ENCODE measurements at places on chromosomes 11 and 22. TPM values are rescaled to one million over a fixed set of nuclear protein-coding genes. Genes with fewer than 3 reads are reported as not detected.

DNA sequence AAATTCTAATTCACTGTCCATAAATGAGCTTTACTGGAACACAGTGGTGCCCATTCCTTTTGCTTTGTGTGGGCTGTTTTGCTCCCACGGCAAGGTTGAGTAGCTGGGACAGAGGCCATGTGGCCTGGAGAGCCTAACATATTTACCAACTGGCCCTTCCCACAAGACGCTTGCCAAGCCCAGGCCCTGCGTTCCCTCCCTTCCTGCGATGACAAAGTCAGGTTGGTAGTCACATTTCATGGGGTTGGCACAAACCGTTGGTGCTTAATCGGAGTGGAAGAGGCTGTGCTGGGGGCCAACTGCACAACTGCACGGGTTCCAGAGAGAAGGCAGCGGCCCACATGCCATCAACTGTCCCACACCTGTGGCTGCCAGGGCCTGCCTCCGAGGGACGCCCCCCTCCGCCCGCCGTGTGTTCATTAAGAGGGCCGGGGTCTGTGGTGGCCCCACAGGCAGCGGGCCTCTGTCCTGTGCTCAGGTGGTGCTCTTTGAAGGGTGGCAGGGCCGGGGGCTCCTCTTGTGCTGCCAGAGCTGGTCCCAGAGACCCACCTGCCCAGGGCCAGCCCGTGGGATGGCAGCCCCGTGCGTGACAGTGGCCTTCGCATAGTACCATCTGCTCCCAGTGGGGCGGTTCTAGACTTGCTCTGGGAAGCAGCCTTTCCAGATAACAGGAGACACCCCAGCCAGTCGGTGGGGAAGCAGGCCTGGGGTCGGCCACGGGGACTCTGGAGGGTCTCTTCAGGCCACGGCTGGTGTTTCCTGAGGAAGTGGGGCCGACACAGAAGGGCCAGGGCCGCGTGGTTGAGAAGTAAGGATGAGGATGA, 81.5 kb upstream of the CLDN5 start:
- no peak for DNase-seq

DNA sequence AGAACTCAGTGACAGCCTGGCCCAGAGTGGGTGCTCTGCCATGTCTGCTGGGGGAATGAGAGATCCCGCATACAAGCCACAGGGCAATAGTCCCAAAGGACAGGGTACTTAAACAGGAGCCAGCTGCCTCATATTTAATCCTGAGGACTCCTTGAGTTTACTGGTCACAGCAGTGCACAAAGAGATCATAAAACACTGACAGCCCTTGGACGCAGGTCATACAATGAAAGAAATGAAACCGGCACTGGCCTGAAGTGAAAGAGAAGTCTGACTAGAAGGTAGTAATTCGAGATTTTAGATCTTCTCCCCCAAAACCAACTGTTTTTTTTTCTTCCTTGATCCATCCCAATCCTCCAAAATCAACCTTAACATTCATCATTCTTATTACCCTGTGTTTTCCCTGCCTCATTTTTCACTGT, 299.8 kb upstream of the SYN3 start:
- DNase-seq: no peak

DNA sequence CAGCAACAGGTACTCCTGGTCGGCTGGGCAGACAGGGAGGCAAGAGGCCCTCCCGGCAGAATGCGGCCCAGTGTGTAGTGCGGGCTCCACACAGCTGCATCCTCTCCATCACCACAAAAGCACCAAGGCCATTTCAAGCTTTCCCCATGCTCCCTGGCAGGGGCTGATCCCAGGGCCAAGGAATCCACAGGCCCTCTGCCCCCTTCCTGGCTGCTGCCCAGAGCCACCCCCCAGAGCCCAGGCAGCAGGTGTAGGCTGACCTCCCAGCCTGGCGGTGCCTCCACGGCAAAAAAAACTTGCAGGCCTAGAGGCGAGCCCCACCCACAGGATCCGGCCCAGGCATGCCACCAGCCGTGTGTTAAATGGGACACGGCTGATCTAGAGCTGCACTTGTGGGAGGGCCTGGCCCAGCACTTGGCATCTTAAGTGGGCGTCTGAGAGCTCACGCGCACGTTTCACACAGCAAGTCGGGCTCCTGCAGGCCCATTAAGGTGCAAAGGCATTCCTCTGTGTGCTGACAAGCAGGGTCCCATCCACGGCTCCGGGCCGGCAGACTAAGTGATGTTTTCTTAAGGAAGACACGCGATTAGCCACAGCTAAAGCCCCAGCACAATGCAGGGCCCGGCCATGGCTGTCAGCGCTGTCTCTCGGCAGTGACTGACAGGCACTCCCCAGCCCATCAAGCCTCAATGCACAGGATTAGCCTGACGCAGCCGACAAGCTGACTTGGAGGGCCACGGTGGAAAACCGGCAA, 19.8 kb upstream of the GNB1L start:
- DNase-seq: no peak

GRCh38 chr11:22584976-22585375, 40.6 kb downstream of the FANCF start:
- DNase-seq: no peak

DNA sequence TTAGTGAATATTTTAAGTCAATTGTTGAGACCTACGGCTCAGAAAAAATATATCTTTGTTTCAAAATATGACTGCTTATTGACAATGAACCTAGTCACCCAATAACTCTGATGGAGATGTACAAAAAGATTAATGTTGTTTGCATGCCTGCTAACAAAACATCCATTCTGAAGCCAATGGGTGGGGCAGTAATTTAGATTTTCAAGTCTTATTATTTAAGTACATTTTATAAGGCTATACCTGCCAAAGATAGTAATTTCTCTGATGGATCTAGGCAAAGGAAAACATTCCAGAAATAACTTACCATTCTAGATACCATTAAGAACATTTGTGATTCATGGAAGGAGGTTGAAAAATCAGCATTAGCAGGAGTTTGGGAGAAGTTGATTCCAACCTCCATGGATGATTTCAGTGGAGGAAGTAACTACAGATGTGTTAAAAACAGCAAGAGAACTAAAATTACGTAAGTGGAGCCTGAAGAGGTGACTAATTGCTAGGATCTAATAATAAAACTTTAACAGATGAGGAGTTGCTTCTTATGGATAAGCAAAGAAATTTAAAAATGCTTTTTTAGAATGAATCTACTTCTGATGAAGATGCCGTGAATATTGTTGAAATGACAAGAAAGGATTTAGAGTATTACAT, 26.4 kb upstream of the OR8D2 start:
- DNase-seq: no peak

DNA sequence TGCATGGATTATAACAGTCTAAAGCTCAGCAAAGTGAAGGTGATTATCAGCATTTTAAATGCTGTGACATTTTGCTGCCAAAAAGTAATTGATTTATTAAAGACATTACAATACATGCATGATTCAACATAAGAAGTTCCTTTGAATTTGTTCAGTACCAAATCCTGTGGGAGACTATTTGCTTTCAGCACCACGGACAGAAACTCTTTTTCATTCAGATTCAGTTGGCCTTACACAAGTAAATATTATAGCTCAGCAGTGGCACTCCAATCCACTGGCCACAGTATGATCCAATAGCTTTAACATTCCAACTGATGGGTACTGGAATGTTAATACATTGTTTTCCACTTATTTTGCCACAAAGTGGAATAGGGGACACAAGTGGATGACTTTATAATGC, 806.7 kb downstream of the NTM start:
- peak; percentile 70 for DNase-seq

- DNase-seq: no peak
Observed at GRCh38 chr11:108538022-108538424, 39.8 kb upstream of the POGLUT3 start.

DNA sequence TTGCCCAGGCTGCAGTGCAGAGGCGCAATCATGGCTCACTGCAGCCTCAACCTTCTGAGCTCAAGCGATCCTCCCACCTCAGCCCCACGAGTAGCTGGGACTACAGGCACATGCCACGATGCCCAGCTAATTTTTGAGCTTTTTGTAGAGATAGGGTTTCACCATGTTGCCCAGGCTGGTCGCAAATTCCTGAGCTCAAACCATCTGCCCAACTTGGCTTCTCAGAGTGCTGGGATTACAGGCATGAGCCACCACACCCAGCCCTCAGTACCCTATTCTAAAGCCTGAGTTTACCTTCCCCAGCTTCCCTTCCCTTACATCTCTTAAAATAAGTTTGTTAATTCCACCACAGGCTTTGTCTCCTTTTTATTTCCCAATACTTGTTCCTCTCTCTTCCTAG, 59.1 kb downstream of the AMBRA1 start:
- no peak for DNase-seq

GRCh38 chr22:20573176-20573832, 65.9 kb downstream of the MED15 start:
- DNase-seq: peak; percentile 50

- DNase-seq: no peak
Observed at GRCh38 chr22:30248484-30248883, 1.9 kb upstream of the LIF start.

GRCh38 chr11:46478196-46478595, 86.6 kb upstream of the CHRM4 start:
- no peak for DNase-seq

DNA sequence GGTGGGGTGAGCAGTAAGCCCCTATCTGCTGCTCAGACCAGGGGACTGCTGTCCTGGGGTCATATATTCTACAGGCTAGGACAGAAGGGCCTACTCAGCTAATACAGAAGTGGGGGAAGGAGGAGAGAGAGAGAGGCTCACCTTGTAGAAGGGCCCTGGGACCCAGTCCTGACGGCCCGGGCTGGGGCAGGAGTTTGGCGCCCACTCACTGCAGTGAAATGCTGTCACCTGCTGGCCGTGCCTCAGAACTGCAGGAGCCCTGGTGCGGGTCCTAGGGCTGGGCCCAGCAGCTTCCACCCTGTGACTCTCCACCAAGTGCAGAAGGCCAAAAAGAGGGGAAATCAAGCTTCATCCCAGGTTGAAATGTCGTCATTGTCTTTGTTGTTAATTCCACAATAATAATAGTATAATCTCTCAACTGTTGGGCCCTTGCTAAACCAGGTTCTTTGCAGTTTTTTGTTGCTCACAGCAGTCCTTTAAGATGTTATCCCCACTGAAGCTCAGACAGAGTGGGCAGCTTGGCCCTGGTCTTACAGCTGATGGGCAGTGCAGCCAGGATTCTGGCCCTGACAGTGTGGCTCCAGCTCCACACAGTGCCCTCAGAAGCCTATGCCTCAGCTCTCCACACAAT, 29.6 kb downstream of the TRIM29 start:
- DNase-seq: peak; percentile 30

- DNase-seq: no peak
Observed at GRCh38 chr11:94030059-94030458, 8.9 kb downstream of the HEPHL1 start.

DNA sequence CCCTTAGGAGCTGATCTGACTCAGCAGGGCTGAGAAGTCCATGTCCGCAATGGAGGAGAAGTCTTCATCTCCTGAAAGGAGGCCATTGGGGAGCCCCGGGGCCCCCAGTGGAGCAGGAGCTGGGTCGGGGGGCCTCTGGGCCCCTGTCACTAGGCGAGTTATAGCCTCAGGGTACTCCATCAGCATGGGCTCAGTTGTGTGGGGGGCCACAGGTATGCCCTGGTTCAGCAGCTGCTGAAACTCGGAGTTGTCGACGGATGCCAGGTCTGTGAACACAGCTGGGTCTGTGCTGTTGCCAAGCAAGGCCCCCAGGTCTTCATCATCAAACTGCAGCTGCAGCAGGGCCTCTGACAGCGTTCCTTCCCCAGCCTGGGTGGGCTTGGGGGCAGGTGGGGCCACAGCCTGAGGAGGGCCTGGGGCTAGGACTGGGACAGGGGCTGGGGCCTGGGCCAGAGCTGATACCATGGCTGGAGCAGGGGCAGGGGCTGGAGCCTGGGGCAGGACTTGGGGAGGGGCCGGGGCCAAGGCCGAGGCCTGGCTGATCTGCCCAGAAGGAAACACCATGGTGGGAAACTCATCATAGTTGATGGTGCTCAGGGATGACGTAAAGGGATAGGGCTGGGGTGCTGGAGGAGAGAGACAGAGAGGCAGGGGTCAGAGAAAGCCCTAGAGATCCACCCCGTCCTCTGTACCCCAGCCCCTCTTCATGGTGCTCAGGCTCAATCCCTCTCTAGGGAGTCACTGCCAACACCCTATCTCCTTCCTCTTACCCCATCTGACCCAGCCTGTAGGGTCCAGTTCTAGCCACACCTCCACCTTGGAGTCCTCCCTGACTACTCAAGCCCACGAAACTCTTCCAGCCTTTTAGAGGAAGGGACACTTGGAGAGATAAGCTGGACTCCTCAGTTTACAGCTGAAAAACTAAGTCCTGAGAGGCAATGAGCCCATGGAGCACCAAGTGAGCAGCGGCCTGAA, 8.1 kb downstream of the RELA start:
- DNase-seq: no peak

GRCh38 chr22:17998913-17999312, 25.4 kb downstream of the MICAL3 start:
- no peak for DNase-seq

- DNase-seq: peak; percentile 90
Observed at GRCh38 chr22:30802202-30803166, 107.8 kb downstream of the OSBP2 start.

- no peak for DNase-seq
Observed at GRCh38 chr22:47123006-47123826, 360.8 kb downstream of the TBC1D22A start.

DNA sequence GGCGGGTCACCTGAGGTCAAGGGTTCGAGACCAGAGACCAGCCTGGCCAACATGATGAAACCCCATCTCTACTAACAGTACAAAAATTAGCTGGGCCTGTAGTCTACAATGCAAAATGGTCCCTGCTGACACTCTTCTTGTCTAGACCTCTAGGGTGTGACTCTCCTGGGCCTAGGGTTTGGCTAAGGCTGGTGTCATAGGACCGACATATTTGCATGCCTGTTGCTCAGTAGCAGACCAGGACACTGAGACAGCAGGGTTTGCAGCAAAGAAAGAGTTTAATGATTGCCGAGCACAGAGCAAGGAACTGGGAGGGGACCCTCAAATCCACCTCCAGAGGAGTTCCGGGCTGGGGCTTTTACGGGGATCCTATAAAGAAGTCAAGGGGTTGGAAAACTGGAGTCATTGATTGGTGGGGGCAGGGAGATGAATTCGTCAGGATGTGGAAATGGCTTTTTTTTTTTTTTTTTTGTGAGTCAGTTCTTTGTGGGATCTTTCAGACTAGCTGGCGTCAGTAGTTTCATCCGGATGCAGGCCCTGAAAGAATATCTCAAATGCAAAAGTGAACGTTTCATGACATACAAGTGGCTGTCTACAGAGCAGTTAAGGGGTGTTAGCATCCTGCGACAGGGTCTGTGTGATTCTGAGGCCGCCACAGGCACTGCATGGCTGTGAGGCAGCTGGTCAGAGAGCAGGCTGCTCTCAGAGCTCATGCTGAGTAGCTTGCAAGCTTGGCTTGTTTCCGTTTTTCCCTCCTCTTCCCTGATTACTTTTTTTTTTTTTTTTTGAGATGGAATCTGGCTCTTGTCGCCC, 27.2 kb upstream of the A4GALT start:
- DNase-seq: peak; percentile 76

RTN4R gene
- 0.28 TPM for total RNA-seq

CSNK2A3 gene
- total RNA-seq: 3.9 TPM

SLC5A12 gene
- total RNA-seq: not detected

TNNI2 gene
- total RNA-seq: not detected

ALDH3B1 gene
- total RNA-seq: 11.9 TPM

CSNK1E gene
- 114 TPM for total RNA-seq

SLN gene
- not detected for total RNA-seq

CRYBB2 gene
- not detected for total RNA-seq
